ENCODE measurements at places on chromosomes 11 and 22.

GRCh38 chr11:125768336-125769046 is 10.1 kb downstream of the PATE2 start:
- no peak for DNase-seq

- DNase-seq = no peak
Measured at GRCh38 chr11:34728609-34729008, 107.7 kb downstream of the EHF start.

DNA sequence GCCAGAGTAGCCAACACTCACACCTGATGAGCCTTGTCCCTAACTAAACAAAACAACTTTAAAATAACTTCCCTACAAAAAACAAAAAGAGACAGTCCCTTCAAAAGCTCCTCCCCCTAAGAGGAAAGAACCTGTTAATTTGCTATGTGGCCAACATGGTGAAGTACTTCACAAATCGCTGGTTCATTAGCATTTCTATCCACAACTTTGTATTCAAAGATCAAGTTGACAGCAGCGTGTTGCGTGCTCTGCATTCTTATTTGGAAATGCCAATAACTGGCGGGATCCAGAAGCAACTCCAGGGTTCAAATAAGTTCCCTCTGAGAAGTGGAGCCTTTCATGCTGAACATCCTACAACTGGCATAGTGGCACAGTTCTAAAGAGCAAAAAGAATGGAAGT is 48.6 kb downstream of the CADM1 start:
- no peak for DNase-seq

DNA sequence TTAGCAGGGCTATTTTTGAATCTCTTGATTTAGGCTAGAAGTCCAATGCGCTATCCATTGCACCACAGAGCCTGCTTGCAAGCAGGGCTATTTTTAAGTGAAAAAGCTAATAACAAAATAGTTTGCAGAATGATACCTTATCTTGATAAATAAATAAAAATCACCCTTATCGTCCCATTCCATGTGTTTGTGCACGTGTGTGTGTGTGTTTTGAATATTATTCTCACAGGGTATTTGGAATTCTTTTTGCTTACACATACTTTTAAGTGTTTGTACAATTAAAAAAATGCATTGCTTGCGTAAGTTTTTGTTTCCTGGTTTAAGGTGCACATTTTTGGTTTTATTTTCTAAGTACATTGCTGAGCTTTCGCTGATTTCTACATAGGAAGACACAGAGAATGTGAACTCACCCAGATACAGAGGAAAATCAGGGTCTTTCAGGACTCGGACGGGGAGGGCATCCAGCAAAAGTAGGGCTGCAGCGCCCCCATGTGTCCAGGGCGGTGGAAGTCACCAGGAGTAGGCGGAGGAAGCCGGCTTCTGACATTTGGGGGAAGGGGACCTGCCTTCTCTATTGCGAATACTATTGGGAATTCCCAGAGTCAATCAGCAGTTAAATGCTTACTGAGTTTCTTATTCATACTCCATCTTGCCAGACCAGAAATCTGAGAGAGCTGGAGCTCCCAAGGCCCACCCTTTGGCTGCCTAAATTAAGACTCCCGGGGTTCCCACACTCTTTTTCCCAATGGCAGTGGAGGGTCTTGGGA is 27.3 kb downstream of the SLC1A2 start:
- DNase-seq = peak; percentile 71

- no peak for DNase-seq
Measured at GRCh38 chr11:27108809-27109208, 68.2 kb downstream of the BBOX1 start.

DNA sequence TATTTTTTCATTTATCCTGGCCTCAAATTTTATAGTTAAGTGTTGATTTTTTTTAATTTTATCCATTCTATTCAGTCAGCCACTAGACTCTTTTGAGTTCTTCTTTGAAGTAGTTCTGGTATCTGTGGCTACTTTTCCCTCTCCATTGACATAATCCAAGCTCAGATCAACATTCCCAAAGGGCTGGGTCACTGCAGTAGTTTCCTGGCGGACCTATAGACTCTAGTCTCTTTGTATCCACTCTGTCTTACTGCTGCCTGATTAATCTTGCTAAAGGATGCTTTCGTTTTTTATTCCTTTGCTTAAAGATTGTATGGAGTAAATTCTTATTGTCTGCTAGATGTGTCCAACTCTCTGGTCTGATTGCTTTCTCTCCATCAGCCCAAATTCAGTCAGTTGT is 87.6 kb downstream of the UVRAG start:
- DNase-seq = no peak

DNA sequence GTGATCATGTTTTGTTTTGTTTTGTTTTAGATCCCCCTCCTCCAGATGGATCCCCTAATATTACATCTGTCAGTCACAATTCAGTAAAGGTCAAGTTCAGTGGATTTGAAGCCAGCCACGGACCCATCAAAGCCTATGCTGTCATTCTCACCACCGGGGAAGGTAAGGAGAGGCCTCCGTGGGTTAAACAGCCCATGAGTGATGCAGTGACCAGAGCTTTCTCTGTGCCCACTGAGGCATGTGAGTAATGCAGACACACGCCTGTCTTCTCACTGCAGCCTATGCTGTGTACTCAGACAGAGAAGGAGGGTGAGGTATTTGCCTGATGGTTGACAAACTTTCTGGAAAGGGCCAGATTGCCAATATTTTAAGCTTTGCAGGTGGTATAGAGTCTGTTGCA is 73.7 kb upstream of the OR4B1 start:
- no peak for DNase-seq

DNA sequence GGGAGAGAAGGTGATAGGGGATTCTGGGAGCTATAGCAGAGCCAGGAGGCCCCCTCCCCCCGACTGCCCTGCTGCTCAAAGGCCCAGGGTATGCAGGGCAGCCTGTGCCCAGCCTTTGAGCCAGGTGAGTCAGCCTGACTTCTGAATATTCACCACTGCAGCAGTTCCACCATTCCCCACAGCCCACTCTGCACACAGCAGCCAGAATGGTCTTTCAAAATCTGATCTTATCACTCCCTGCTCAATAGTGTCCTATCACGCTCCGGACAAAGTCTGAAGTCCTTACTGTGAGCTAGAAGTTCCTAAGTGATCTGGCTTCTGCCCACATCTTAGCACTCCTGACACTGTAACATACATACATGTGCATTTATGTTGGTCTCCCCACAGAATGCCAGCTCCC is 111.7 kb downstream of the BUD13 start:
- DNase-seq = no peak

GRCh38 chr11:83691451-83691950 is 405.3 kb upstream of the CCDC90B start:
- DNase-seq = no peak

DNA sequence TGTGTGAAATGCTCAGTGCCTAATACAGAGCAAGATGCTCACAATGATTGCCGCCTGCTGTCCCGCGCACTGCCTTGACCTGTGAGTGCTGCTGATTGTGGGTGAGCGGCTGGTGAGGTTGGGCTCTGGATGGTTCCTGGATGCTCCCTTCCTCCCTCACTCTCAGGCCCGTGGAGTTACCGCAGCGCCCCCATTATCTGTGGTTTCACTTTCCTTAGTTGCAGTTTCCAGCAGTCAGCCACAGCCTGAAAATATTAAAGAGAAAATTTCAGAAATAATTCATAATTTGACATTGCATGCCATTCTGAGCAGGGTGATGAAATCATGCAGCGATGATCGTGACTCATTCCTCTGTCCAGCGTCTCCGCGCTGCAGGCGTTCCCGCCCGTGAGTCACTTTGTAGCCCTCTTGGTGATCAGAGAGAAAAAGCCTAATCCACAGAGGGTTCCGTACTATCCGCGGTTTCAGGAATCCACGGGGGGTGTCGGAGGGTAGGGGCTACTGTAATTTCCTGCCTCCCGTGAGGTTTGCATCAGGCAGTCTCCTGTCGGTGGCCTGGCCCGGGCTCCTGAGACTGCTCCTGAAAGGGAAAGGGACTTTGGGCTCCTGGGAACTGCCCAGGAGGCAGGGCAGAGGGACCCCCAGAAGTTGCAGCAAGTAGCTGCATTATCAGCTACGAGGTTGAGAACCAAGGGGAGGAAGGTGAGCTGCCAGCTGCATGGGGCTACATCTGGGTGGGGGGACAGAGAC is 10.6 kb downstream of the RPL3 start:
- no peak for DNase-seq

GRCh38 chr11:85749884-85750283 is 61.1 kb downstream of the SYTL2 start:
- DNase-seq = no peak

- no peak for DNase-seq
Measured at GRCh38 chr11:33617672-33618350, 82.8 kb downstream of the C11orf91 start.

DNA sequence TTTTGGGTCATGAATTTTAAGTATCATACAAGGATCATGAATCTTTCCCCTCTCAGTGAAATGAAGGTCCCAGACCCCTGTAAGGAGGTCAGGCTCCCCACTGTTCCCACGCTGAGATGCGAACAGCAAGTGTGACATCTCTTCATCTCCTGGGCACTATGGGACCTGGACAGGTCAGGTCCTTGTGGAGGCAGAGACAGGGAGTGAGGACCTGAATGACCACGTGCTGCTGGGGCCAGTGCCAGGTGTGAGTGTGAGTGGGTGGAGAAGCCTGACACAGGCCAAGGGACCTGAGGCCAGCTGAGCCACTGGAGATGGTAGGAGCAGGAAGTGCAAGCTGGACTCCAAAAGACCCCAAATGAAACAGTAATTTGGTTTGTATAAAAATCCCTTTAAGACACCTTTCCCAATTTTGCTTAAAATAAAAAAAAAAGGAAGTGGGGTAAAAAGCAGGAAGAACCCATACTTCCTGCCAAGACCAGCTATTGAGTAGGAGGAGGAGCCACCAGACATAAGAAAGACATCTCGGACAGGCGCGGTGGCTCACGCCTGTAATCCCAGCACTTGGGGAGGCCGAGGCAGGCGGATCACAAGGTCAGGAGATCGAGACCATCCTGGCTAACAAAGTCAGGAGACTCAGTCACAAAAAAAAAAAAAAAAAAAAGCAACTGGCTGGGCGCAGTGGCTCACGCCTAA is 35.4 kb upstream of the SERPIND1 start:
- DNase-seq = no peak

GRCh38 chr22:42156598-42156997 is 26.0 kb upstream of the CYP2D6 start:
- no peak for DNase-seq

- DNase-seq = no peak
Measured at GRCh38 chr11:19526119-19526518, 186.5 kb upstream of the NAV2 start.

DNA sequence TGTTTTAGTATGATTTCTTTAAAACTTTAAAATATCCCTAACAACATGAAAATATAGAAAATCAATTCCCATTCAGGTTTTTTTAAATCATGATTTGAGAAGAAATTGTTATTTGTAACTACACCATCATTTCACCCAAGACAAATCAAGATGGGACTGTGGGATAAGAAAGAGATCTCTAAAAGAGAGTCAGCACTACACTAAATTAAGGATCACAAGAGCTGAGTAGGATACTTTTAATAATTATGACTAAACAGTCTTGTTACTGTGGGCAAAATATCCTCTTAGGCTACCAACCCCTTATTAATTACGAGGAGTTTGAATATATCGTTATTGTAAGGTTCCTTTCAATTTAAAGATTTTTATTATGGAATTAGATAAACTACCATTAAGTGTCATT is 3.0 kb downstream of the GAS2 start:
- no peak for DNase-seq

DNA sequence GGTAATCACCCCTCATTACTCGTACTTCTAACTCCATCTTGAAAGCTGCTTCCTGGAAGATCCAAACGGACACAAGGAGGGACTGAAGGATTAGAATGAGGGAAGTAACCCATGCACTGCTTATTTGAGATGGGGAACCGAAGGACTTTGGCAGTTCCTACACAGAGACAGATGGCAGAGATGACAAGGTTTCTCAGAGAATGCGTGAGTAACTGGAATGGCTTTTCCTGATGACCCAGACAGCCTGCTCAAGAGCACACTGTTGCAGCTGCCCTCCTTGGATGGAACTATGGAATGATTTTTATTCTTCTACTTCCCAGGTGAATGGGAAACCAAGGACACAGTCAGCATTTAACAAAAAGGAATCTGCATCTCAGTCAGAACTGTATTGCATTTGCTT is 7.3 kb downstream of the KCNJ11 start:
- no peak for DNase-seq

- DNase-seq = no peak
Measured at GRCh38 chr11:70711095-70711910, 313.0 kb downstream of the CTTN start.

GRCh38 chr11:45930031-45930794 is 7.8 kb downstream of the LARGE2 start:
- no peak for DNase-seq

GRCh38 chr11:34789196-34789834 is 126.9 kb downstream of the APIP start:
- DNase-seq = no peak

DNA sequence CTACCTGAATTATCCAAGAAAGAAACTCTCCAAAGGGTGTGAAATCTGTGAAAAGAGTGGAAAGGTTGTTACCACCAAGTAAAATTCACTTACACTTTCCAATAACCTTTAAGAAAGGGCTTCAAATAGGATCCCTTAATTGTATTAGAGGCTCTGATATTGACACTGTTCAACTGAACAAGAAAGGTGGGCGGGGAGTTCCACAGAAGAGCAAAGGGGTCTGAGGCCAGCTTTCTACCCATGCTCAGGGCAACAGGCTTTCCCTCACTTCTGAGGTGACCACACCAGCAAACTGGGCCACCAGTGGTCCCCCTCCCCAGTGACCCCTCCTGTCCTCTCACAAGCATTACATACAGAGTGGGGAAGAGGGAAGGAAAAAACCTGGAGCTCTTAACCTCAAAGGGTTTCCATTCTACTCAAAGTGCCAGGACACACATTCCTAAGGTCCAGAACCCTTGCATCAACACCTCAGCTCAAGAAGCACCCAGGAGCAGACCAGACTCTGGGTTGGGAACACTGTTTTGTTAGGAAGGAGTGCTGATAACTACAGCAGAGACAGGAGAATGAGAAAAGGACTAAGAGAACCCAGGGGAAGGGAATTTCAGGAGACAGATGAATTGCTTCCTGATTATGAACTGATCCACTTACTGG is 71.6 kb upstream of the AKIP1 start:
- no peak for DNase-seq

GRCh38 chr22:44639891-44640617 is 62.0 kb upstream of the PRR5 start:
- DNase-seq = no peak

GRCh38 chr22:43236411-43237166 is 49.7 kb upstream of the TTLL12 start:
- no peak for DNase-seq

GRCh38 chr11:50098186-50098725 is 65.6 kb downstream of the OR4C45 start:
- no peak for DNase-seq

- DNase-seq = no peak
Measured at GRCh38 chr11:134432776-134433175, 20.7 kb upstream of the B3GAT1 start.

- DNase-seq = no peak
Measured at GRCh38 chr11:122741613-122742300, 86.2 kb downstream of the UBASH3B start.

DNA sequence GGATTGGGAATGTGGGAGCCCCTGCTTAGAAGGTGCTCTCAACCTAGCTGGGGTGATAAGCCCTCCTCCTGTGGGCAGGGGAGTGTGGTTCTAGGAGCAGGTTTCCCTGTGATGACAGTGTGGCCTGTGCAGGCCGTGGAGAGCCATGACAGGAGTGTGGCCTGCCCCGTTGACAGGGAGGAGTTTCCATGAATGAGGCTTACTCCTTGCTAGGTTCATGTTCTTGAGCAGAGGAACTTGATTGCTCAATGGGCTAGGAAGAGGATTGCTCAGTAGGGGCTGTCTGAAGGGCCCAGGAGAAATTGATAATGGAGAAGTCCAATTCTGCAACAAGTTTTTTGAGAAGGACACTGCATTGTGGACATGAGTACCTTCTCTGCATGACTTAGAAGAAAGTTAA is 92.0 kb downstream of the PPP6R3 start:
- DNase-seq = no peak

Data from NCI-H2227 treated with DMSO at 0.1 percent for 48 hours (cell line).